Activated naive CD4-positive, alpha-beta T cell treated with Interleukin-2 at 50 U/mL for 16 hours (primary cell): ENCODE measurements at places on chromosomes 5 and 9.

- DNase-seq = no peak
Observed at GRCh38 chr5:107621089-107621488, 49.6 kb downstream of the EFNA5 start.

- no peak for DNase-seq
Observed at GRCh38 chr5:132274050-132274792, 16.7 kb downstream of the PDLIM4 start.

DNA sequence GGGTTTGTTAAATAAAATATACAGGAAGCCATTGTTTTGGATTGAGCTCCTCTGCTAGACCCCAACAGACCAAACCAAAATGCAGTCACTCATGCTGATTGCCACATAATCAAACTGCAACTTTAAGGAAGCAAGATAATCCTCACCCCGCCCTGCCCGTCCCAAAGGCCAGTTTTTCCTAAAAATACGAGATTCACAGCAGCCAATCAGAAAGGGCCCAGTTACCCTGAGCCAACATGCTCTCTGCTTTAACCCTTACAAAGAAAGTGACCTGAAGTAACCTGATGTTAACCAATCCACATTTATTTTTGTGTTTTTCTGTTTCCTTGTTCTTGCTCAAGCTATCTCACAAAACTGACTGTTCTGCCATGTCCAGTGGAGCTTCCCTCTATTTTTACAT is 21.5 kb upstream of the RNF20 start:
- no peak for DNase-seq

GRCh38 chr5:132050661-132051552 is 9.5 kb upstream of the IL3 start:
- no peak for DNase-seq

GRCh38 chr9:8329561-8330283 is 530.1 kb upstream of the DMAC1 start:
- DNase-seq = no peak

DNA sequence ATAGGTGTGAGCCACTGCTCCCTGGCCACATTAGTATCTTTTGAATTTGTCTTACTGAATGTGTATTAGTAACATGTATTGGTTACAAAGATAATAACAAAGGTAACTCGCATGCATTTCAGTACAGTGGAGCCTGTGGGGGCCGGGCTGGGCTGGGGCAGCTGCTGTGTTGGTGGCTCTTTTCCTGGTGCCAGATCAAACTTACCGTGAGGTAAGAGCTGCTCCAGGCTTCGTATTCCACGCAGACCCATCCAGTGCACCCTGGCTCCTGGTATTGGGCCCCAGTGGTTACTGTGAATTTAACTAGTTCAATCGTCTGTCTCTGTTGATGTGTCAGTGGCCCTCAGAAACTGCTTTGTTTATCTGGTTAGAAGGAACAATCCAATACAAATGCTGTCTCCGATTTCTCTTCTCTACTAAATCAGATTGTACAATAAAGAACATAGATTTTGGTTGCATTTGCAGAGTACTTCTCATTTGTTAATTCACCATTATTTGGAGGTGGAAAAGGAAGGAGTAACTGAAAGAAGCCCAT is 15.6 kb downstream of the PRRC2B start:
- DNase-seq = no peak
